ENCODE measurements at places on chromosomes 4 and X. TPM values are rescaled to one million over a fixed set of nuclear protein-coding genes. Genes with fewer than 3 reads are reported as not detected.

Gene PPP4R3C
- total RNA-seq = not detected

- DNase-seq = no peak
These were observed 44.5 kb downstream of the SORCS2 start for GRCh38 chr4:7236847-7237246.

- DNase-seq = no peak
These were observed 330.3 kb downstream of the TRAM1L1 start for GRCh38 chr4:116755051-116755450.

- no peak for DNase-seq
These were observed 16.5 kb upstream of the VAMP7 start for GRCh38 chrX:155864655-155865054.

GRCh38 chr4:16912896-16913295, 14.5 kb upstream of the LDB2 start:
- no peak for DNase-seq

- no peak for DNase-seq
These were observed 64.2 kb downstream of the INTS12 start for GRCh38 chr4:105644257-105644656.

DNA sequence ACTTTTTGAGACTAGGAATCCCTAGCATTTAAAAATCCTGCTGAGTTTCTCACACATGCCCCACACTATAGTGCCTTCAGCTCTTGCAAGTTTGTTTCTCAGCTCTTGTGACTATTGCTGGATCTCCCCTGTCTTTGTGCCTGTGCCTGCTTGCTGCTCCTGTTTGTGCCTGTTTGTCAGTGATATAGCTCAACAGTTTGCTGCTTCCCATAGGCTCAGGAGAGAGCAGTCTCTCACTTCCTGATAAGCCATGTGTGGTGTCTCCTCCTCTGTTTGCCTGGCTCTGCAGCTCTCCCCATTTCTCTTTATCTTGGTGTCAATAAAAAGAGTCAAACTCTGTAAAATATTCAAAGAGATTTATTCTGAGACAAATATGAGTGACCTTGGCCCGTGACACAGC, 259.8 kb upstream of the CLNK start:
- DNase-seq = no peak

- DNase-seq = no peak
These were observed 81.3 kb downstream of the ARHGAP24 start for GRCh38 chr4:85556283-85556682.

GRCh38 chrX:108312957-108313356, 125.3 kb downstream of the COL4A6 start:
- no peak for DNase-seq

All from liver (tissue), 10 donors.